ENCODE measurements at places on chromosomes 16 and 17. TPM values are rescaled to one million over a fixed set of nuclear protein-coding genes. Genes with fewer than 3 reads are reported as not detected.
A peak's percentile ranks its signal among the peaks of the same experiment; 100 is the strongest.

GRCh38 chr17:62704381-62704971 lies 77.0 kb downstream of the MRC2 start:
- peak; percentile 35 for DNase-seq
- no peaks in the 10 kb centered on the region for H3K36me3 ChIP-seq
- H3K4me1 ChIP-seq: peaks cover 23% of the 10 kb centered on the region
- H3K4me3 ChIP-seq: peak overlapping the region; percentile 81

DNA sequence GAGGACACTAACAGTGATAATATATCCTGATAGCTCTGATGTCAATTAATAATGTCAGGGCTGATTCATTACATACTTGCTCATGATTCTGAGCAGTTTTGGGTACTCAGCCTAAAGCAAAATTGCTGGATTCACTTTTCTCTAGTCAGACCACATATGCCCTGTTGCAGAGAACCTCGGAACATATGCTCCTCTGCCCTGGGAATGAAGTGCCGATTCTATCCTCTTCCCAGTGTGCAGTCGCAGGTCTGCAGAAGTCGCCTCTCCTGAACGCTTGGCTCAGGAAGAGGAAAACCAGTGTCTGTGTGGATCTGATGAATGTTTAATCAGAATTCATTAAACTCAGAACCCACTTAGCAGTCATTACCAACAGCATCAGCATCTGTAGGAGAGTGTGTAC lies 34.5 kb downstream of the ABCC12 start:
- no peaks in the 10 kb centered on the region for H3K36me3 ChIP-seq
- no peak overlapping the region for H3K27ac ChIP-seq
- no peaks in the 10 kb centered on the region for H3K27me3 ChIP-seq
- H3K4me3 ChIP-seq: no peak overlapping the region

DNA sequence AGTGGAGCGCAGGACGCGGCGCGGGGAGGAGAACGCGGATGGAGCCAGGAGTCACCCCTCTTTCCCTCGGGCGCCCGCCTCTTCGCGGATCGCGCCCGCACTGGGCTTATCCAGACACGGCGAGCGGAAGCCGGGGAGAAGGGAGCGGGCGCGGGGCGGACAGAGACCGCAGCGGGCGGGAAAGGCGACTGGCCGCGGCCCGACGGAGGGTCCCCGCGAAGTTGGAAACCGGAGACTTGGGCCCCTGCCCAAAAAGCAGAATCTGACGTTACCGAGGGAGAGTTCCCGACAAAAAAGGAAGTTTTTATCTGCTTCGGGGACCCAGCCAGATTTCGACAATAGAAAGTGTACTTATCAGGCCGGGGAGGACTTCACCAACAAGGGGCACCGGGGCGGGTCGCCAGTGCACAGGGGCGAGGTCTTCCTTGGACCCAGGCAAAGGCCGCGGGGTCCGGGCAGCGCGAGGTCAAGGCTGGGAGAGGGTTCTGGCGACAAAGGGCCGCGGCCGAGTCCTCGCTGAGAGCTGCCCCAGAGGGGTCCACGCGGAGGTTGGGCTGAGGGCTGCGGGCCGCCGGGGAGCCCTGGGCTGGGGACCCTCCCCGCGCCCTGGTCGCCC lies 519 bp downstream of the ST6GALNAC2 start:
- H3K27ac ChIP-seq: no peak overlapping the region
- peak overlapping the region; percentile 47 for H3K4me3 ChIP-seq
- peaks cover 31% of the 10 kb centered on the region for H3K27me3 ChIP-seq
- H3K4me1 ChIP-seq: peaks cover 2% of the 10 kb centered on the region
- DNase-seq: no peak
- no peaks in the 10 kb centered on the region for H3K36me3 ChIP-seq

DNA sequence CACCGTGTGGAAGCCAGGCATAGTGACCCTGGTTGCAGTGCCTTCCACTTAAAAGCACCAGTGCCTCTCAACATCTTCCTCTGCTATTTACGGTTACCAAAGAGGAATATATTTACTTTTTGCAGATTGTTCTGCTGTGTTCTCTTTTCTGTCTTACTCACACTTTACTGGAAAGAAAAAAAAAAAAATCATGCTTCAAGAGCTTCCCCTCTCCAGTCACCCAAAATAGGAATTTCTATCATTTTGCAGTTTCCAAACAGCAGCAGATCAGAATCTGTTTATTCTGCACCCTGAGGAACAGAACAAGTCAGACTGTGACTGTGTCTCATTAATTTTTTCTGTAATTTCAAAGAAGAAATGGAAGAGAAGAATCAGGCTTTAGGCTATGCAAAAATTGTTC lies 96.1 kb downstream of the KCNJ2 start:
- H3K4me1 ChIP-seq: no peaks in the 10 kb centered on the region
- H3K27ac ChIP-seq: no peak overlapping the region
- H3K36me3 ChIP-seq: no peaks in the 10 kb centered on the region
- DNase-seq: no peak
- H3K4me3 ChIP-seq: no peak overlapping the region
- H3K27me3 ChIP-seq: no peaks in the 10 kb centered on the region

- peaks cover 2% of the 10 kb centered on the region for H3K4me1 ChIP-seq
- H3K36me3 ChIP-seq: no peaks in the 10 kb centered on the region
- DNase-seq: no peak
- peaks cover 69% of the 10 kb centered on the region for H3K27me3 ChIP-seq
- no peak overlapping the region for H3K27ac ChIP-seq
Observed at GRCh38 chr17:4744999-4745969, 5.6 kb upstream of the CXCL16 start.

Gene DNAAF8
- 0.54 TPM for total RNA-seq

Gene CAVIN1
- total RNA-seq: 644 TPM

Gene CTRB1
- total RNA-seq: not detected

GRCh38 chr16:22813948-22814710 lies at the start of gene HS3ST2:
HS3ST2 (plus strand) TSS chr16:22814162; CDS start chr16:22814611, 449 bp downstream.
- H3K4me3 ChIP-seq: no peak within 1 kb of the TSS
- no peak within 1 kb of the TSS for H3K27ac ChIP-seq
- peaks cover 9% of the 10 kb centered on the region for H3K27me3 ChIP-seq
- no peak for DNase-seq
- no peaks in the 10 kb centered on the region for H3K36me3 ChIP-seq

Gene CD300LG
- not detected for total RNA-seq

DNA sequence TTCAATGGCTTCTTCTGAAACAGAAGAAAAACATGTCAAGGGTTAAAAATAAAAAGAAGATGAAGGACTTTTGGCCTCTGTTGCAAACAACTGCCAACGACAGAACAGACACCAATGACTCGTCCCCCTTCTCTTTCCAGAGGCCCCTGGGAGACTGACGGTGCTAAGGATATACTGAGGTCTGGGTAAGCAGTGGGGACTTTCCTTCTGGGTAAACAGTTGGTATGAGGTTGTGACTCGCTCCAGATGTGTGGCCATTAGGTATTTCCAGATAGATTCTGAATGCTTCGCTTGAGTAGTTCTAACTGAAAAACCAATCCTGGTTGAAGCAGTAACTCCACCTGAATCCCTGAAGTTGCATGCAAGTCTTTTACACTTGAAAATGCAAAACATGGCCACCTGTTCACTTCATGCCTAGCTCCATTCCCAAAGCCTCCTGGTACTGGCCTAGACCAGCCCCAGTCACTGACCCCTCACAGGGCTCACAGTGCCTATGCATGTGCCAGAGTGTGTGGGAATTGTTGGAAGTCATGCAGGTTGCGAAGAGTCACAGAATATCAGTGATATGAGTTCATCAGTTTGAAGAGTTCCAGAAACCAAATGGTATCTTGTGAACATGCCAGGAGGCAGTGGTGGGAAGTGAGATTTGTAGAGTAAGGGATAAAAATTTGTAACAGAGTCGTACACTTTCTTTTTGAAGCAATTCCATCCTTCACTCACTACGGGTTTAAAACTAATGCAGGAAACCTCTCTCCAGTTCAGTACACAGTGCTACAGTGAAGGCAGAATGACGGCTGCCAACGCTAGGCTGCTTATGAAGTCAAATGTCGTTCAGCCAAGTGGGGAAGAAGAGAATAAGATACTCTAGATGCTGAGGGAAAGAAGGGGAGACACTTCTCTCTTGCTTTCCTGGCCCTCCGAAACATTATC lies 217.8 kb downstream of the ZFHX3 start:
- no peak overlapping the region for H3K4me3 ChIP-seq
- peaks cover 7% of the 10 kb centered on the region for H3K4me1 ChIP-seq
- H3K27me3 ChIP-seq: no peaks in the 10 kb centered on the region
- DNase-seq: peak; percentile 75
- H3K27ac ChIP-seq: no peak overlapping the region
- H3K36me3 ChIP-seq: peaks cover 8% of the 10 kb centered on the region

Gene DERL2
- total RNA-seq: 27.4 TPM

- peak; percentile 45 for DNase-seq
- H3K27ac ChIP-seq: peak overlapping the region; percentile 87
- peak overlapping the region; percentile 62 for H3K4me3 ChIP-seq
- H3K4me1 ChIP-seq: peaks cover 26% of the 10 kb centered on the region
Observed at GRCh38 chr17:42682722-42683403, 532 bp downstream of the CNTNAP1 start.

Gene USP31
- 3.9 TPM for total RNA-seq

- H3K36me3 ChIP-seq: no peaks in the 10 kb centered on the region
- H3K27ac ChIP-seq: no peak overlapping the region
- peaks cover 8% of the 10 kb centered on the region for H3K4me1 ChIP-seq
- H3K4me3 ChIP-seq: no peak overlapping the region
- H3K27me3 ChIP-seq: no peaks in the 10 kb centered on the region
- DNase-seq: peak; percentile 61
Observed at GRCh38 chr16:77739559-77739892, 17.2 kb downstream of the NUDT7 start.

GRCh38 chr16:83455716-83456115 lies 352.1 kb upstream of the HSBP1 start:
- H3K27ac ChIP-seq: no peak overlapping the region
- H3K4me3 ChIP-seq: no peak overlapping the region
- DNase-seq: no peak

DNA sequence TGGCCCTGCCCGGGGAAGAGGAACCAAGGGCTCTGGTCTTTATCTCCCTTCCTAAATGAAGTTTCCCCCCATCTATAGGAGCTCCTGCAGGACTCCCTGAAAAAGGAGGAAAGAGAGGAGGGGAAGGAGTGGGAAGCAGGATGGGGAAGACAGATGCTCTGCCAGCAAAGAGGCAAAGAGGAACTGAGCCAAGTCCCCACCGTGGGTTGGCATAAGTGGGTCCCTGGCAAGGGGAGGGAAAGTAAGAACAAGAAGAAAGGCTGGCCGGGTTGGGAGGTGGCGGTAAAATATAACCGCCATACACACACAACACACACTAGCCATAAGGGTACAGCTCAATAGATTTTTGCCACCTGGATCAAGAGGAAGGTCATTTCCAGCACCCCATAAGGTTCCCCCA lies 6.1 kb upstream of the EIF1 start:
- no peak overlapping the region for H3K27ac ChIP-seq
- no peak for DNase-seq
- peaks cover 7% of the 10 kb centered on the region for H3K27me3 ChIP-seq
- peaks cover 6% of the 10 kb centered on the region for H3K4me1 ChIP-seq
- no peaks in the 10 kb centered on the region for H3K36me3 ChIP-seq

DNA sequence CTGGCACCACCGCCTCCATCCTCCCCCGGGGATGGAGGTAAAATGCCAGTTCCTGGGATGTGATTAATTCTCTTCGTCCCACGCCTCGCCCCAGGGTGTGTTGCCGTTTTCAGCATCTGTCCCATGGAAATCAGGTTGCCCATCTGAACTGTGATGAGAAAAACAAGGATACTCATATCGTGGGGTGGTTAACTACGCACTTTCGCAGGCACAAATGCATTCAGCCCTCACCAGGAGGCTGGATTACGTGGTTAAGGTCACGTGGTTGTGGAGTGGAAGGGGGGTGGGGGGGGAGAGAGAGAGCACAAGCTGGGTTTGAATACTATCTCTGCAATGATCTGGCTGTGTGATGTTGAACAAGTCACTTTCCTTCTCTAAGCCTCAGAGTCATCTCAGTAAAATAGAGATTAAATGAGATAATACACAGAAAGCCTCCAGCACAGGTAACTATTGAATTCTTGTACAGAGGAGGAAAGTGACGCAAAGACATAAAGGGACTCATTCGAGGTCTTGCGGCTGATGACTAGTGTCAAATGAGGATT lies 74.7 kb downstream of the BMERB1 start:
- H3K4me3 ChIP-seq: no peak overlapping the region
- no peaks in the 10 kb centered on the region for H3K27me3 ChIP-seq
- H3K36me3 ChIP-seq: peaks cover 3% of the 10 kb centered on the region

Gene NTN3
- total RNA-seq: 0.18 TPM

Gene PPP1R1B
- not detected for total RNA-seq

DNA sequence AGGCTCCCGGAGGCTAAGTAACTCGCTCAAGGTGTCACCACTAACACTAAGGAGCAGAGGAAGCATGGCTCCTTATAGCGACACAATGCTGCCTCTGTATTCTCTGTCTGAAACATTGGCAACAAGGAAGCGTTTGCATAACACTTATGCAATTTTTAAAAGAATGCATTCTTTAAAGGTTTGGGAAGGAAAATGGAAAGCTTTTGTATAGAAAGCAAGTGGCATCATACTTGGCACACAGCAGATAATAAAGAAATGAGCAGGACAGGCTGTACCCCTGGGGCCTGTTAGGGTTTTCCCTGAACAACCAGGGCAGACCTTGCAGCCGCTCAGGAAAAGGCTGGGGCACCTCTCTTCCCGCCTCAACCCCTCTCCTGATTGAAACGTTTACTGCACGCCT lies 36.9 kb downstream of the PPL start:
- H3K36me3 ChIP-seq: no peaks in the 10 kb centered on the region
- peaks cover 11% of the 10 kb centered on the region for H3K27me3 ChIP-seq
- no peak overlapping the region for H3K4me3 ChIP-seq
- H3K4me1 ChIP-seq: no peaks in the 10 kb centered on the region
- no peak for DNase-seq

- no peaks in the 10 kb centered on the region for H3K27me3 ChIP-seq
- H3K27ac ChIP-seq: no peak overlapping the region
- peak overlapping the region; percentile 60 for H3K4me3 ChIP-seq
Observed at GRCh38 chr16:69106491-69107315, 1.2 kb downstream of the HAS3 start.

Gene TUFM
- 80.3 TPM for total RNA-seq

Gene TBC1D28
- total RNA-seq: not detected

- H3K27ac ChIP-seq: no peak overlapping the region
- H3K4me1 ChIP-seq: no peaks in the 10 kb centered on the region
- no peak overlapping the region for H3K4me3 ChIP-seq
- H3K27me3 ChIP-seq: no peaks in the 10 kb centered on the region
Observed at GRCh38 chr17:418421-418751, 65.8 kb upstream of the RPH3AL start.
